ENCODE measurements at places on chromosomes 3 and 15. TPM values are rescaled to one million over a fixed set of nuclear protein-coding genes. Genes with fewer than 3 reads are reported as not detected.
A peak's percentile ranks its signal among the peaks of the same experiment; 100 is the strongest.

GRCh38 chr15:92908713-92909057, 8.6 kb downstream of the CHD2 start:
- DNase-seq, result peak; percentile 56

- no peak for DNase-seq
These were observed 142.7 kb upstream of the SYNPR start for GRCh38 chr3:63135367-63135766.

- no peak for DNase-seq
These were observed 214.5 kb downstream of the KCNMB2 start for GRCh38 chr3:178750639-178751300.

DNA sequence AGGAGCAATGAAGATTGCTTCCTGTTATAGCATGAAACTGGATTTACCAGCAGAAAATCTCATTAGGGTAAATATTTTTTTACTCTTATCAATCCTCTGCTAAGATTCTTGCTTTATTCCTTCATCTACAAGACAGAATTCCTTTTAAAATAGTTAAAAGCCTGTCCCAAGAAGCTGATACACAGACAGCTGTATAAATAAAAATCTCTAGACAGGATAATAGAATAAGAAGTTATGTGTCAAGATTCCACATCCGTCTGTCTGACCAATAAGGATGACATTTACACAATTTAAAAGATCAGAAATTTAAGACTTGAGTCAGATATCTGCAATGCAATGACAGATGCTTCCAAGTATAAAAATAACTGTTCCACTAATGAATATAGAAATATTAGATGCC, 57.6 kb downstream of the SSR3 start:
- DNase-seq, result no peak

DNA sequence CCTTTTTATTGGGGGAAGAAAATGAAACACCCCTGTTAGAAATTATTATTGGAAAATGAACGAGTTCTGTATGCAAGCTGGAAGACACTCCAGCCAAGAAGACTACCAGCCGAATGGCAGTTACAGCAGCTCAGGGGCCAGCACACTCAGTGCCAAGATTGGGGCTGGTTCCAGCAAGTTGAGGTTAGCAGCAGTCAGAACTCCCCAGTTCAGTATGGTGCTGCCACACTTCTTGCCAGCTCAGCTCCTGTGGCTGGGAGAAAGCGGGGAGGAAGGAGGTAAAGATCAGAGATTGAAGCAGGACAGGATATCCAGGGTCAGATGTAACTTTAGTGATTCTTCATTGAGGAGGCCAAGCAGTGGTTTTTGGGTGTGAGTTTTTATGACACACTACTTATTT, 280.2 kb upstream of the NR2E3 start:
- no peak for DNase-seq

DNA sequence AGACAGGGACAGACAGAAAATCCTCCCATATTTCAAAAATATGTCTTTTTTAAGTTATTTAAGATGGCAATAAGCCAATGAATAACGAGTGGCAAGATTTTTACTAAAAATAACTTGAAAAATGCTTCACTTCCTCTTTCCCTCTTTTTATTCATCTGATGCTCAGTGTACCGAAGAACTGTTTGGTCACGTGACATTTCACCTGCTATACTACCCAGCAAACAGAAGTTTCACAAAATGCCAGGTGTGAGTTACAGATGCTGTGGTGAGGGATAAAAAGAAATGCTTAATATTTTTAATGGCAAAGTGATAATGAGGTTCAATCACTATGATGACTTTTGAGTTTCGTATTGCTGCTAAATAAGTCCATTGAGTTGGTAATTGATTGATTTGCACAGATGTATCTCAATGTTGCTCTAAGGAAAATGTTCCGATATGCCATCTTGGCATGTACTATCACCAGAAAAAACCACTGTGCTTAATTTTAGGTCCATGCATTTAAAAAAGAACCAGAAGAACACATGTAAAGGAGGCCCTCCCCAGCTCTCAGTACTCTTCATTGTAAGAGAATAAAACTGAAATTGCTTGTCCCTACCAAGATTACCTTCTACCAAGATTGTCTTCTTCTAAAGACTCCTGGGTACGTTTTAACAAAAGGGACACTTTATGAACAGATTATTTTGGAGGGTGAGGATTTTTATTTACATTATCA, 26.0 kb upstream of the SEC62 start:
- DNase-seq, result no peak

GRCh38 chr3:39843440-39843839, 34.0 kb downstream of the MYRIP start:
- no peak for DNase-seq

DNA sequence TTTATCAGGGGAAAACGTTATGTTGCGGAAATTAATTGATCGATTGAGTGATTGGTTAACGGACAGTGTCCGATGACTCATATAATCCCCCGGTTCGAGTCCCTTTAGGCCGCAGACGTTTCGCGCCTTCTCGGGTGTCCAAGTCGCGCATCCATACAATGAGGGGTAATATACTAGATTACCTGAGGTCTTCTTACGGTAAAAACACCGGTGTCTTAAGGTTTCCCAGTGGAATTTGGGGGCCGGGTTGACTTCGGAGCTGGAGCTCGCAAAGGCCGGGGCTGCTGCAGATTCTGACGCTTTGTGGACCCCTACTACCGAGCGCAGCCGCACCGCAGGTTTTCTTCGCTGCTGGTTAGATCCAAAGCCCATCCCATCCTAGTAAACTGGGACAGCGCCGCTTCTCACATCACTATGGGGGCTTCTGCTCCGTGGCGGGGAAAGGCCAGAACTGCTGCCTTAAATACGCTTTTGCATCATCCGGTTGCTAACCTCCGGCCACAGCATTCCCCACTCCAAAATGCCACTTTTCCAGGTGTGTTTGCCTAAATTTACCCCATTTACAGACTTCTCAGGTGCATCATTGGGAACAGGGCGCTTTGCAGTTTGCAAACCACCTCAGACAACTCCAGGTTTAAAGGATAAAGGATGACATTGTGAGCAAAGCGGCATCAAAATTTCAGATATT, 858 bp upstream of the SACM1L start:
- DNase-seq, result peak; percentile 81

DNA sequence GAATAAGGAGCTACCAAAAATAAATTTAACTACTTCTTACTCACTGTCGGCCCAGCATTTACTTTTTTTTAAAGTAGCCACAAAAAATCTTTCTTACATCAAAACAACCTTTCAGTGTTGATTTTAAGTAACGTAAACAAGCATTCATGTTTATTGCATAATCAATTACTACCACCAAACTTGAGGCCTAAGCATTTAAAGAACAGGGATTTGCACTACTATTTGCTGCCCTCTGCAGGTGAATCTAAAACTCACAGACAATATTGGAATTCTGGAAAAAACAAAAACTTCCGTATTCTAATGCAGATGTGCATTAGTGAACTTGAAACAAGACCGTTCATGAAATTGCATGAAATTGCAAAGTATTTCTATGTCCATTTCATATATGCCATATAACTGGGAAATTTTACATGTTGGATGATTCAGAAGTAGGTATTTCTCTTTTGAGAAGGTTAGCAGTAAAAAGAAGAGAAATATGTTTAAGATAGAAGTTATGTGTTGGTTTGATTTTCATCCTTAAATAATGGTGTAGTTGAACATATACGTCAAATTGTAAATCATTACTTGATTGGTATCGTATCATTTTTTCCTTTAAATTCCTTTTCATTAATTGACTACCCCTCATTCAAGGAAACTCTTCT, 55.6 kb downstream of the CGGBP1 start:
- peak; percentile 74 for DNase-seq

GRCh38 chr3:163821841-163822240, 1256.5 kb downstream of the SI start:
- DNase-seq, result no peak

DNA sequence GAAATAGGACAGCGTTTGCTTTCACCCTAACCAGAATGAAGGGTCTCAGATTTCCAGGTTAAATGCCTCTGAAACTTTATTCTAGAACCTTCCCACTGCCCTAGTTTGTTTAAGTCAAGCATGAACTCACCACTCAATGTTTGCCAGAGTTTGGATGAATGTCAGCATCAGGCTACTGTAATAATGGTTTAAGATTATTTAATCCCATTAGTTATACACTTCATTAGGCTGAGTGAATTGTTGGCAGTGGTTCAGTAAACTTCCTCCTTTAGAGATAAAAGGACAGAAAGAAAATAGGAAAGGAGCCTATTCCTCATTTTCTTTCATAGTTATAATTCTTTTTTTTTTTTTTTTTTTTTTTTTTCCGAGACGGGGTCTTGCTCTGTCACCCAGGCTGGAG, 401.9 kb upstream of the TPRG1 start:
- DNase-seq, result no peak

GRCh38 chr15:46856839-46857502, 860.3 kb upstream of the SEMA6D start:
- no peak for DNase-seq

DNA sequence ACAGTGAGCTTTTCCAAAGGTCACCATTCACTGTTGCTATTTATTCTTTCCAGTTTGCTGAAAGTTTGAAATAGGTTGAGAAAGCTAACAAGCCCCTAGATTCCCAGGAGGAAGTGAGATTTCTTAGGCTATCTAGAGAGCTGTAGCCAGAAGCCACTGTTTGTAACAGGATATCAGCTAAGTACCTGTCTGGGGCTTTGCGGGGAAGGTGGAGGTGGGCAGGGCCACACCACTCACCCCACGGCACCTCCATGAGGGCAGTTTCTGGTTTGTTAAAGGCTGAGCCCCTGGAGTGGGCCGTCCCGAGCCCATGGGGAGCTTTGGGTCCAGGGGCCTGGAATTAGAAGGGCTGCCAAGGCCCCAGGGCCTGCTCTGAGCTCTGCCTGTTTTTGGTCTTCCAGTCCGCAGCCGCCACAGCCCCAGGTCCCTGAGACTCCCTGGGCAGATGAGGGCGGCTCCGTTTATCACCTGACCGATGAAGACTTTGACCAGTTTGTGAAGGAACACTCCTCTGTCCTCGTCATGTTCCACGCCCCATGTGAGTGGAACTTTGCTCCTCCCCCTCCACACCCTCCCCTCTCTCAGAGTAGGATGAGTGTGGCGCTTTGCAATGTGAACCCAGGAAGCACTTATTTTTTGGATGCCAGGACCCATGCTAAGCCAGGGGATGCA, 63.4 kb downstream of the PDIA5 start:
- DNase-seq, result no peak

The TMEM42 gene
- total RNA-seq, result 13.0 TPM

The DIPK2A gene
- 18.3 TPM for total RNA-seq

The HHLA2 gene
- 2.2 TPM for total RNA-seq

The NAA80 gene
- 20.0 TPM for total RNA-seq

The TTC23 gene
- total RNA-seq, result 4.7 TPM

The BCL2A1 gene
- 111 TPM for total RNA-seq

The GOLGA8T gene
- not detected for total RNA-seq

The PLIN1 gene
- total RNA-seq, result not detected

The KLHL6 gene
- 44.9 TPM for total RNA-seq

The ISLR2 gene
- not detected for total RNA-seq

The TMEM212 gene
- total RNA-seq, result not detected

The RYR3 gene
- not detected for total RNA-seq

The PP2D1 gene
- not detected for total RNA-seq

The RGMA gene
- total RNA-seq, result not detected
